ENCODE measurements at places on chromosomes 6 and 20. TPM values are rescaled to one million over a fixed set of nuclear protein-coding genes. Genes with fewer than 3 reads are reported as not detected.

DNA sequence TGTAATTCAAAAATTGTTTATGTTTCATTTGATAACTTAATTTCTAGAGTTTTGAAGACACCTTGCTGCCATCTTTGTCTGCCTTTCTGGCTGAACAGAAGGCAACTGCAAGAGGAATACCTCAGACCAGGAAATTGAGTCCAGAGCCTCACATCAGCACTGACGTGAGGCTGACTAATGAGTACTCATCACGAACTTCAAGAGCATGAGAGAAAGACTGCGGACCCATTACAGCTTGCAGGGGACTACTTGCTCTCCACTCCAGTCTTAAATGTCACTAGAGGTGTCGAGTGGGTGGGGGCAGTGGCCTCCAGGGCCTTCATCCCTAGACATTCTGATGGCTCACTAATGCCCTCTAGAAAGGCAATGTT, 109.5 kb upstream of the SSTR4 start:
- DNase-seq, result no peak

- no peak for DNase-seq
Measured at GRCh38 chr20:22620342-22620741, 36.0 kb upstream of the FOXA2 start.

Gene KHDC1L
- not detected for polyA plus RNA-seq

Gene RGS17
- polyA plus RNA-seq, result not detected

DNA sequence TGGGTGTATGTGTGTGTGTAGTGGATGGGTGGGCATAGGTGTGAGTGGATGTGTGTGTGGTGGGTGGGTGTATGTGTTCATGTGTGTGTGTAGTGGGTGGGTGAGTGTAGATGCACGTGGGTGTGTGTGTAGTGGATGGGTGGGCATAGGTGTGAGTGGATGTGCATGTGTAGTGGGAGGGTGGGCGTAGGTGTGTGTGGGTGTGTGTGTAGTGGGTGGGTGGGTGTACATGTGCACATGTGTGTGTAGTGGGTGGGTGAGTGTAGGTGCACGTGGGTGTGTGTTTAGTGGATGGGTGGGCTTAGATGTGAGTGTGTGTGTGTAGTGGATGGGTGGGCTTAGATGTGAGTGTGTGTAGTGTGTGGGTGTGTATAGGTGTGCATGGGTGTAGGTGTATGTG, 104.4 kb downstream of the MYLK4 start:
- no peak for DNase-seq

GRCh38 chr20:19758501-19759331, 658 bp downstream of the RIN2 start:
- DNase-seq, result peak; percentile 75

DNA sequence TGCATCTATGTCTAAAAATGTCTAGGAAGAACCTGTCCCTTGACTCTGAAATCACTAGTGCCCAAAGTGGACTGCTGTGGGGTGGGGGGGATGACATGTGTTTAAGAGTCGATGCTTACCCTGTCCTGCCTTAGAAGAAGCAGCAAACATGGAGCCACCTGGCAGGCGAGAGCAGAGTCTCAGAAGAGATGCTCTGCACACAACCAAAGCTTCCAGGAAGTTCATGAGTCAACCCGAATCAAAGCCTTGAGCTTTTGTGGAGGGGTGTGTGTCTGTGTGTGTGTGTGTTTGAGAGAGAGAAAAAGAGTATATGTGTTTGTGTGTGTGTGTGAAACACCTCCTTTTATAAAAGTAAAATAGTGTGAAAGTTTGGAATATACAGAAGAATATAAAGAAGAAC, 269.9 kb downstream of the ALDH8A1 start:
- no peak for DNase-seq

GRCh38 chr6:2885967-2886735, 17.0 kb downstream of the SERPINB9 start:
- DNase-seq, result peak; percentile 75

GRCh38 chr6:14260839-14261238, 143.3 kb downstream of the CD83 start:
- no peak for DNase-seq

DNA sequence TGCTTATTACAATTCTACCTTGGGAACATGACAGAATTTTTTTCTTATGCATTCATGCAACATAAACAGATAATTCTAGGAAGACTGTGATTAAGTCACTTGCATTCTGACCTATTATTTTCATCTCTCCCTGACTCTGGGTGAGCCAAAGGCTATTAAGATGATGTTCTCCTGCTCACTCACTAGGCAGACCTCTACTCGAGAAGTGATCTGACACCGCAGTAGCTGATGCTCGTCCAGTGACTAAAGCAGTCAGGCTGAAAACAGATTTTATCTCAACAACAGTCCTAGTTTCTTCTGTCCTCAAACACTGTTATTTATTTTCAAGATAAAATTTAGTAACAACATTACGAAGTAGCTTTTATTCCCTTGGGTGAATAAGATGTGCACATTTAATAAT, 17.3 kb downstream of the NAA20 start:
- DNase-seq, result no peak

DNA sequence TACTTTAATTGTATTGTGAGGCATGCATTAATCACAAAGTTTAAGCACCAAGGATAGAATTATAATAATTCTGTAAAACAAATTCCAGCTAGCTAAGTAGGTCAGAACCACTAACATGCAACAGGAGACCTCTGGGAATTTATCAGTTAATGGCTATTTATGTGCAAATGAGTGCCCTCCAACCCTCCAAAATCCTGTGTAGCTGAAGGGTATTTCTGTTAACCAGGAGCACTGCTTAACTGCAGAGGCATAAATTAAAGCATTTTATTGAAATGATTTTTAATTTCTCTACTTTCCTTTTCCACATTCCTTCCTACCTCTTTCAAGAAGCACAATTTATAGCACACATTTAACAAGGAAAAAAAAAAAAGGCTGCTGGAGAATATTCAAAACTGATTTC, 77.0 kb downstream of the MMS22L start:
- DNase-seq, result no peak

Gene PABPC1L
- not detected for polyA plus RNA-seq

Gene FAM209B
- polyA plus RNA-seq, result 0.84 TPM

DNA sequence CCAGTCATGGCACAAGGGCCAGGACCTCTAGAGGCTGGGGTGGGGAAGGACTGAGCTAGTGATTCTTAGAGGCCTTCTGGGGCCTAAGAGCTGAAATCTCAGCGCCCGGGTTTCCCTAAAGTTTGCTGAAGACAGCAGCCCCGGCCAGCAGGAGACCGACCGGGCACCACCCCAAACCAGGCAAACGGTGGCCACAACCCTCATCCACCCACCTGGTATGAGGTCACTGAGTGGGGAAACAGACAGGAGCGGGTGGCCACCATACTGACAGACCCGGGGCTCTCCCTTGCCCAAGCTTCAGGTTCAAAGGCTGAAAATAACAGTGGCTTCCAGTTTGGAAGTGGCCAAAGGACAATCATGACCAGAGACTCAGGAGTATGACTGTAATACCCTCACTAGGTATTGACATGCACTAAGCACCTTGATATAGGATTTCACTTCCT, 35.0 kb upstream of the ID1 start:
- DNase-seq, result no peak

DNA sequence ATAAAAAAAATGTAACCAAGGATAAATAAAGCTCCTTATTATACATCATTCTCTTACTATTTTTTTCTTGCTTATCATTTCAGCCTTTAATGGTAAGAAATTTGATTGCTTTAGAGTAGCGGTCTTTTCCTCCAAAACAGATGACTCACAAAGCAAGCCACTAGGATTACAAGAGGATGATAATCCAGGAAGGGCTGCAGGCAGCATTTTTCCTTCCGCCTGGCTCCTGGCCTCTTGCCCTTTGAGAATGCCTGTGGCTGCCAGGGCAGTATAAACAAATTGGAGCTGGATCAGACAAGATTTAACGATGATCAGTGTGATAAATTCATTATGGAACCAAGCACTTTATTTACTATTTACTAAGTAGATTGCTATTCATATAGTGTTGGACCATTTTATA, 9.7 kb upstream of the FBXL4 start:
- no peak for DNase-seq

- DNase-seq, result no peak
Measured at GRCh38 chr6:54775576-54775975, 71.0 kb upstream of the FAM83B start.

Gene GPSM3
- polyA plus RNA-seq, result 101 TPM

Gene ENPP3
- polyA plus RNA-seq, result not detected
